ENCODE measurements at places on chromosomes 1 and 21. TPM values are rescaled to one million over a fixed set of nuclear protein-coding genes. Genes with fewer than 3 reads are reported as not detected.

- H3K4me3 ChIP-seq = no peak overlapping the region
- H3K4me1 ChIP-seq = peaks cover 3% of the 10 kb centered on the region
- no peaks in the 10 kb centered on the region for H3K27me3 ChIP-seq
- no peak overlapping the region for H3K27ac ChIP-seq
These were observed 30.2 kb upstream of the DISC1 start for GRCh38 chr1:231596337-231596791.

DNA sequence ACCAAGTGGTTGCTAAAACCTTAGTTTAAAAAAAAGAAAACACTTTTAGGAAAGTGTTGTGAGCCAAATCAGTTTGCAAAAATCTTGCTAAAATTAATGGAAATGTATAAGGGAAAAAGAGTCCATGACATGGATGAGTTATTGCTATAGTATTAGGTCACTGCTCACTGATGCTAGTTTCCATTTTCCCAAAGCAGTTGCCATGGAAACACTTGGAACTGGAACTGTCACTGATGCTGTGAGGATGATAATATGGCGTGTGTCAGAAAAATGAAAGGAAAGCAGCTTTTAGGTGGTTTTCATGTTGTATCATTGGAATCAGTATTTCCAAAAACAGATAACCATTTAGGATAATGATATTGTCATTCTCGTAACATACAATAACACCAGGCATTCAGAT is 104.4 kb downstream of the PHTF1 start:
- H3K27me3 ChIP-seq = no peaks in the 10 kb centered on the region
- no peak for DNase-seq
- no peak overlapping the region for H3K4me3 ChIP-seq
- H3K36me3 ChIP-seq = no peaks in the 10 kb centered on the region
- H3K27ac ChIP-seq = no peak overlapping the region

DNA sequence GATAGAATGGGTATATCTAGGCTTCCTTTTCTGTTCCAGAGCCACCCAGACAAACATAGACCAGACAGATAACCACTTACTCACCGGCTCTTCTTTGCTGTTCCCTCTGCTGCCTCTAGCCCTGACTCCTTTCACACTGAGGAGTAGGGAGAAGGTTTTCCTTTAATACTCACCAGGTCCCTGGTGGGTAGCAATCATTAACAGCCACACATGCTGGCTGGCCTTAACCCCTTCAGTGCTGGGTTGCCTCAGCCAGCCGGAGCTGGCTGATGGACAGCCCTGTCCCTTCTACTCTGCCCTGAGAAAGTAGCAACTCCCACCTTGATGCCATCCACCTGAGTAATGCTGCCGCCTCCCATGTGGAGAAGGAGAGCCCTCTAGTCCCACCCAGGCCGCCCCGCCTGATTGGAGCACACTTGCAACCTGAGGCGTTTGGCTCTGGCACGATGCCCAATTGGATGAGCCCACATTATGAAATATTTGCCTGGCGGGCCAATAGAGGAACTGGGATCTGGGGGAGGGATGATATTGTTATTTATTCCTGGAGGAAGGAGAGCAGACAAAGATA is 71.6 kb downstream of the PLEKHA6 start:
- H3K27ac ChIP-seq = peak overlapping the region; percentile 95
- H3K4me3 ChIP-seq = peak overlapping the region; percentile 92
- peaks cover 64% of the 10 kb centered on the region for H3K4me1 ChIP-seq
- peaks cover 2% of the 10 kb centered on the region for H3K36me3 ChIP-seq
- no peaks in the 10 kb centered on the region for H3K27me3 ChIP-seq

DNA sequence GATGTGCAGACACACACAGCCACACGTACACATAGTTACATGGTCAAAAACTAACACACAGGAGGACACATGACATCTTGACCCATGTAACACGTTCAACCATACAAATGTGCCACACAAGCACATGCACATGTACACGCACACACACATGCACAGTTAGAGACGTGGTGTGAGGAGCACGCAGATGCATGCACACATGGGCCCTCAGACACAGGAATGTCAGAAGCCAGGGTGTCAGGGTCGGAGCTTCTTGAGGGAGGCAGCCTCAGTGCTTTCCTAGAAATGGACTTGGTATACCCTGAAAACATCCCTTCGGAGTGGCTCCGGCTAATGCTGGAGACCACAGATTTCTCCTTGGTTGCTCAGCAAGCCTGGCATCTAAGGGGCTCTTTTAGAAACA is 114.3 kb downstream of the DMRTB1 start:
- H3K27ac ChIP-seq = no peak overlapping the region
- H3K36me3 ChIP-seq = no peaks in the 10 kb centered on the region
- H3K4me1 ChIP-seq = no peaks in the 10 kb centered on the region

PGLYRP3 gene
- not detected for total RNA-seq

Measured in progenitor cell of endocrine pancreas (in vitro differentiated cells).